H4 (cell line): ENCODE measurements at places on chromosomes 11 and 22. TPM values are rescaled to one million over a fixed set of nuclear protein-coding genes. Genes with fewer than 3 reads are reported as not detected.
A peak's percentile ranks its signal among the peaks of the same experiment; 100 is the strongest.

Gene INPP5J
- total RNA-seq: 0.45 and 0.79 TPM in 2 replicates

Gene C22orf31
- not detected in 2 replicates for total RNA-seq

Gene DRICH1
- not detected in 2 replicates for total RNA-seq

Gene B3GAT1
- 2.2 and 2.6 TPM in 2 replicates for total RNA-seq

- DNase-seq: no peak
Measured at GRCh38 chr22:29733362-29734201, 13.8 kb downstream of the CABP7 start.

DNA sequence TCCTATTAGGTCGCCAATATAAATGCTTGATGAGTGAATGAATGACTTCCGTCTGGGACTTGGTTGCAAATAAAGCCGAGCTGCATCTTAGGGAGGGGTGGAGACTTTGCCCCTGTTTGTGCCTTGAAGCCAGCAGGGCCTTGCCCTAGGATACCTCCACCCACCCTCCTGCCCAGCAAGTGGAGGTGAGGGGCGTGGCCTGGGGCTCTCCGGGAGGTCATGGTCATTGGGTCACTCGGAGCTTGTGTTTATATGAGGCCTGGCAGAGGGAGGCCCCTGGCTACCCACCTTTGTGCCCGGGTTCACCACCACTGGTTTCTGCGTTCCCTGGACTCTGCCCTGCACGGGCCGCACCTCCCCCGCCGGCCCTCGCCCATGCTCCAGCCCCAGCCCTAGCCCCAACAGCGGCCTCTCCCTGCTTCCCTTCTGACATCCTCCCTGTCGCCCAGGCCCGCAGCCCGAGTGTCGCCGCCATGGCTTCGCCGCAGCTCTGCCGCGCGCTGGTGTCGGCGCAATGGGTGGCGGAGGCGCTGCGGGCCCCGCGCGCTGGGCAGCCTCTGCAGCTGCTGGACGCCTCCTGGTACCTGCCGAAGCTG lies 4.3 kb downstream of the MPST start:
- no peak for DNase-seq

DNA sequence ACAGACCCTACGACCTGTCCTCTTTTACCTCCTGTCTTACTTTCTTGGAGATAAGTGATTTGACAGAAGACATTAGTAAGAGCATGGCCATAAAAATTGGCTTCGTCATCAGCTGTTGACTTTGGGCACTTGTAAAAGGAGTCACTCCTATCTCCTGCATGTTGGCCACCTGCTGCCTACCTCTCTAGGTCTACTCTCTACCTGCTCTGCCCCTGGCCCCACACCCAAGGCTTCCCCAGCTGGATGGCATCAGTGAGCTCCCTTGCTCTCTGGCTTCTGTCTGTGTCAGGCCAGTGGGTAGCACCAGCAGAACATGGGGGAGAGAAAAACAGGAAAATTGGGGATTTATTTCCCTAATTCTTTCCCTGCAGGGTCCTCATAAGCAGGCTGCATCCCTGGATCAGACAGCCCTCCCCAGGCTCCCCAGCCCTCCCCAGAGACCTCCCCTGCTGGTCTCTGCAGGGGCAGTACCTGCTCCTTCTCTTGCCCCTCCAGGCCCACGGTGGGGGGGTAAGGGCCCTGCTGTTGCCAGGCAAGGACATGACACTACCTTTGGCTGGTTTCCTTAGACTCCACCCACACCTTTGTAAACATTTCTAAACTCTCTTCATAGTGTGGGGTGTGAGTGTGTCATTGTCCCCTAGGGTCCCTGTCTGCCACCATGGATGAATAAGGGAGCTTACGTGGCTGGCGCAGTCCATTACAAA lies 157.0 kb upstream of the NECTIN1 start:
- no peak for DNase-seq

DNA sequence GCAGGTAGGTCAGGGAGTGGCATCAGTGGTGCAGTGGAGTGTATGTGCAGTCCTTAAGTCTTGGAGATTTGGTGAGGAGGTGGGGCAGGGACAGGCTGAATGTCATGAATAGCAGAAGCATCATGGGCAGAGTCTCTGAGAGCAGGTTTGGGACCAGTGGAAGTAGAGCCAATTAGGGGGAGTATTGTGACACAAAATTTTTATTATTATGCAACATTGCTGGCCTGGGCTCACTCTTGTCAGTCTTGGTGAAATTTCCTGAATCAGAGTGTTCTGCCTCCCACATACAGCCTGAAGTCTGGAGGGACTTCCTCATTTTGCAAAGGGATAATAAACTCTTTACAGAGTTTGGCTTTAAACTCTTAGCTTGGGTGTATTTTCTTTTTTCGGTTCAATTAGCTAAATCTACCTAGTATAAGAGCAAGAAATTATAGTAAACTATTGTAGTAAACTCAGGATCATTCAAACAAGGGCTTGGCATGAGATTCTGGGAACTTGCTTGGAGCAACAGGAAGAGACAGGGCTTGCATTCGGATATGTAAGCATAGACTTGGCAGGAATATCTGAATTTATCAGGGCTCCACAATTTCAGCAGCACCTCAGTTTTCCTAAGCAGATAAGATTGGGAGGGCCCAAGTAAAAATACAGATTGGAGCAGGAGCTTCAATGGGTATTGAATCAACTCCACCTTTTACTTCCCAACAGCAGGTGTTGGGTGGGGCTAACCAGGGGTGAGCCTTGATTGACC lies 67.7 kb downstream of the FDX1 start:
- DNase-seq: no peak

GRCh38 chr11:64697663-64698375 lies 25.2 kb downstream of the NRXN2 start:
- DNase-seq: no peak

DNA sequence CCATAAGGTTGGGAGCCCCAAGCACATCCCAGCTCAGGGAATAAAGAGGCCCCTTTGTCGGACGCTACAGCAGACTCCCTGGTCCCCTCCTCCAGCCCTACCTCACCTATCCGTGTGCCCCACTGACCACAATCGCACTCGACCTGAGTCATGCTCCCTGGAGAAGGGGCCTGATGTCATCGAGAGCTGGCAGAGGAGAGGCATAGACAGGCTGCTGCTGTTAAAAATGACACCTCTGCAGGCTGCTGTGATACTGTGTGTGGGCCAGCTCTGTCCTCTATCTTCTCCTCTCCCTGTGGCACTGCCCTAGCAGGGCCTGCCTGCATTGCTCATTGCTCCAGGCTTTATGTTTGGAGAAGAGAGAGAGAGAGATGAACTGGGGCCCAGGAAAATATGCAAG lies 123.4 kb upstream of the SYT13 start:
- no peak for DNase-seq

DNA sequence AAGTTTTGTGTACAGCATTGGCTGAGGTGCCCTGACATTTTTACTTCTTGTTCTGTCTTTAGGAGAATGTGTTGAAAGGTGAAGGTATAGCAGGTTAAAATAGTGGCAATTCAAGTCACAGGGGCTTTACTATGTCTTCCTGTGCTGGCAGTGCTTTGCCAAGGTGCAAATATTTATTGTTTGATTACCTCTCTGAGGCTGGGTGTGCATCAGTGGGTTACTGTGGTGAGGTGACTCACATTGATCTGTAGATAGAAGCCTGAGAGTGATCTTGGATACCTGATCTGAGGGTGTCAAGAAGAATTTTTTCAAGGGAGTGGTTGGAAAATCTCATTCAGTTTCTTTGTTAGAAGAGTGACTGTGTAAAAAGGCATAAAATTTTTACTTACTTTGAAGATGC lies 90.0 kb downstream of the ARHGAP42 start:
- peak; percentile 21 for DNase-seq

- no peak for DNase-seq
Measured at GRCh38 chr22:48884324-48884723, 943.3 kb downstream of the BRD1 start.

DNA sequence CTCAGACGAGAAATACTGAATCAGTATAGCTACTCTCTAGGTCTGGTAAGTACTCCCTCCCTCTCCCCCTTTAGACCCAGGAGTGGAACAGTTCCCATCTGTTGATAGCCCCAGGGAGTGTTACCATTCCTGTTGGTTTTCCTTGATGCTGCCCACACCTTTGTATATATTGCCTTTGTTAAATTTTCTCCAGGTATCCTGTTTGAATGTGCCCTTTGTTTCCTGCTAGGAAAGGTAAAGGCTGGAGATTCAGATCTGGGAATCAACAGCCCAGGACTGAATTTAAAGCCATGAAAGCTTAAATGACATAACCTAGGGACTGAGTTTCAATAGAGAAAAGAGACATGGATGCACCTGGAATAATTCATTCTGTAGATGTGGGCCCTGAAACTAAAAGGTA lies 68.3 kb downstream of the CCDC83 start:
- no peak for DNase-seq

- DNase-seq: no peak
Measured at GRCh38 chr22:46213052-46213451, 37.0 kb downstream of the CDPF1 start.
